ENCODE measurements at places on chromosomes 6 and 20. TPM values are rescaled to one million over a fixed set of nuclear protein-coding genes. Genes with fewer than 3 reads are reported as not detected.

GRCh38 chr6:41406728-41407489, 71.5 kb downstream of the NCR2 start:
- peaks cover 20% of the 10 kb centered on the region for H3K27me3 ChIP-seq
- no peaks in the 10 kb centered on the region for H3K36me3 ChIP-seq
- no peak overlapping the region for H3K27ac ChIP-seq
- no peaks in the 10 kb centered on the region for H3K4me1 ChIP-seq

- no peak overlapping the region for H3K27ac ChIP-seq
- H3K4me3 ChIP-seq = no peak overlapping the region
- no peaks in the 10 kb centered on the region for H3K36me3 ChIP-seq
- H3K4me1 ChIP-seq = no peaks in the 10 kb centered on the region
- H3K27me3 ChIP-seq = peaks cover 28% of the 10 kb centered on the region
Measured at GRCh38 chr6:118246406-118246805, 301.7 kb upstream of the PLN start.

- H3K36me3 ChIP-seq = peaks cover 7% of the 10 kb centered on the region
- peaks cover 65% of the 10 kb centered on the region for H3K4me1 ChIP-seq
- H3K27me3 ChIP-seq = no peaks in the 10 kb centered on the region
- no peak for DNase-seq
Measured at GRCh38 chr20:17648791-17649730, 33.0 kb downstream of the RRBP1 start.

DNA sequence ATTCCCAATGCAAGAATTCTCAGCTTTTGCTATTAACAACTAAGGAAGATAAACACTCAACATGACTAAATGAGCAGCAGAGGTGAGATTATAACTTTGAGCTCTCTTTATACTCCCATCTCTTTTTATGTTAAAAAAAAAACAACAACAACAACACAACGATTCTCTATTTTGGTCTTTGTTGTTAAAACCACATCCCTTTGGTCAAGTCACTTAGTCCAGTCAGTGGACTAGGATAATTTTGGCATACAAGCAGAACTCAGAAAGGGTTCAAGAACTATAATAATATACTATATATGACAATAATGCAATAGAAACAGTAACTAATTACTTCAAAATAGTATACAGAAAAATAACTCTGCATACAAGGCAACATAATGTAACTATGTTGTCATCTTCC, 312.4 kb downstream of the RNGTT start:
- no peaks in the 10 kb centered on the region for H3K36me3 ChIP-seq
- no peak overlapping the region for H3K27ac ChIP-seq
- no peaks in the 10 kb centered on the region for H3K27me3 ChIP-seq
- no peak for DNase-seq

- no peaks in the 10 kb centered on the region for H3K4me1 ChIP-seq
- no peaks in the 10 kb centered on the region for H3K36me3 ChIP-seq
- no peak overlapping the region for H3K4me3 ChIP-seq
- H3K27me3 ChIP-seq = no peaks in the 10 kb centered on the region
Measured at GRCh38 chr6:99285881-99286280, 63.6 kb downstream of the FAXC start.

GRCh38 chr20:23588434-23589403, 17.0 kb downstream of the CST9 start:
- no peak overlapping the region for H3K27ac ChIP-seq
- no peaks in the 10 kb centered on the region for H3K36me3 ChIP-seq
- no peak for DNase-seq
- peaks cover 14% of the 10 kb centered on the region for H3K27me3 ChIP-seq

DNA sequence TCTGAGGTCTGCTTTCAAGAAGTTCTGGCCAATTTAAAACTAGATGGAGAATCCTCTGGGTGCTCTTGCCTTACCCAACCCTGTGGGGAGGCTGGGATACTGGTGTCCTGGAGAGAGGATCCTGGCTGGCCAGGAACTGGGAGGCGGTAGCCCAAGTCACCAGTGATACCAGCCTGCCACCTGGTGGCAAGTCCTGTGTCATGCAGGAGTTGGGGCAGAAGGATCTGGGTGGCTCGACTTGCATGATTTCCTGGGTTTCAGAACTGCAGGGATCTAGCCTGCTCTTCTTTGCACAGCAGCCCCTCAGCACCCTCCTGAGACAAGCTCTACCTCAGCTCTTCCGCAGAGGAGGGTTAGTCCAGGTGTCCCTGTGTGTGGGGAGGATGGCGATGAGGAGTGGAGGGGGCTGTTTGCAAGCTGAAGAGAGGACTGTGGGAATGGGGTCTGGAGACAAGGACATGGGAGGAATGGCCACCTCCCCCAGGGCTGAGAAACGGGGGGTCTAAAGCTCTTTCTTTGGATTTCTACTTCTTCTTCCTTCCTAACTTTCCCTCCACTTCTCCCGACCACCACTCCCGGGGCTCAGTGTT, 4.2 kb downstream of the KCNK17 start:
- H3K27me3 ChIP-seq = peaks cover 46% of the 10 kb centered on the region
- H3K4me3 ChIP-seq = no peak overlapping the region

DNA sequence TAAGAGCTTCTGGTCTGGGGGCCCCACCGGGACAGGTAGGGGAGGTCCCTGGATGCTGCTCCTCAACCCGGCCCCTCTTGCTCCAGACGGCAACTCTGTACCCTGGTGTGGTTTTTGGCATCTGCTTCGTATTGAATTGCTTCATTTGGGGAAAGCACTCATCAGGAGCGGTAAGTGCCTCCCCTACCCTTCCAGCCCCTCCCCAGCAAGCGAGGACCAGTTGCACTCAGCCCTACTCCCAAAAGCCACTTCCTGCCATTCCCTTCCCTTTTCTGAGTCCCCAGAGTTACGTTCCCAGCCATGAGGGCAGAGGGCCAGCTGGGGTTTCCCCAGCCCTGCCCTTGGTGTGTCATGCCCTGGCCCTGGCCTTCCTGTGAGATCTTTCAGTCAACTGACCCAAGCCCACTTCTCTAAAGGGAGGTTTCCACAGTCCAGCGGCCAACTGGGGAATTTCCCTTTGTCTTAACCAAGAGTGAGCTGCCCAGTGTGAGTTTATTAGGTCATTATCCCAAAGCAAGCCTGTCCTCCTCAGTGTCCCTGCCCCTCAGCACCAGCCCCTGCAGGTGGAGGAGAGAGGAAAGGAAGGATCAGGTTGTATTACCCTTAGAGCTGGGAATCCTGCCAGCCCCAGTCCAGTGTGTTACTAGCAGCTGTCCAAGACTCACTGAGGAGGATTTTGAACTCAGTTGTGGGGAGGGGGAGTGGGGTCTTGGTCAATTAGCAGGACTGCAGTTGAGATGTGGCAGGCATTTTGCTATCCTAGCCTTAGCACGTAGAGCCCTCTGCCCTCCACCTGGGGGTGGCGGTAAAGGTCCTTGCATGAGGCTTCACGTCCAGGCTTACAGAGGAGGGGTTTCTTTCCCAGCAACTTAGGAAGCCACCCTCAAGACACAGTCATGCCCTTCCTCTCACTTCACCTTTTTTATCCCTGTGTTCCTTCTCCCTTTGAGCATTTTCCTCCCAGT, 45.8 kb downstream of the TM9SF4 start:
- H3K36me3 ChIP-seq = peaks cover 35% of the 10 kb centered on the region
- no peak for DNase-seq
- no peak overlapping the region for H3K27ac ChIP-seq
- H3K27me3 ChIP-seq = no peaks in the 10 kb centered on the region
- no peak overlapping the region for H3K4me3 ChIP-seq
- peaks cover 3% of the 10 kb centered on the region for H3K4me1 ChIP-seq

DNA sequence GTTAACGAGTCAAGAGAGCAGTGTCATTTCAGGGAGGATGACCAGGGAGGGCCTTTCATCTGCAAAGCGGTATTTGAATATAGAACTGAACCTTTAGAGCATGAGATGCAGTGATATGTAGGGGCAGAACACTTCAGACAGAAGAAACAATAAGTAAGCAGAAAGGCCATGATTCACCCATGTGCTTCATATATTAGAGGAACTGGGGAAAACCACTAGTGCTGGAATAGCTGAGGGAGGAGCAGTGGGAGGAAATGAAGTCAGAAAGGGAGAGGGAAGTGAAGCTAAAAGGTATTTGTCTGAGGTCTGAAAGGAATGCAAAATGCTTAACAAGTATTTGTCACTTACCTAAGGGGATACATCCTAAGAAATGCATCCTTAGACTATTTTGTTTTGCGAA, 391.2 kb downstream of the ADGRB3 start:
- H3K4me3 ChIP-seq = no peak overlapping the region
- DNase-seq = no peak
- H3K4me1 ChIP-seq = peaks cover 9% of the 10 kb centered on the region

- H3K36me3 ChIP-seq = peaks cover 51% of the 10 kb centered on the region
- no peak for DNase-seq
- peaks cover 7% of the 10 kb centered on the region for H3K4me1 ChIP-seq
- no peak overlapping the region for H3K27ac ChIP-seq
Measured at GRCh38 chr6:144555066-144555465, 269.9 kb downstream of the UTRN start.

- peaks cover 36% of the 10 kb centered on the region for H3K27me3 ChIP-seq
- H3K36me3 ChIP-seq = no peaks in the 10 kb centered on the region
- no peak for DNase-seq
- no peak overlapping the region for H3K4me3 ChIP-seq
- no peaks in the 10 kb centered on the region for H3K4me1 ChIP-seq
- H3K27ac ChIP-seq = no peak overlapping the region
Measured at GRCh38 chr6:29899281-29899680, 43.1 kb upstream of the HLA-A start.

The HS3ST5 gene
- not detected for total RNA-seq

The ZNF311 gene
- 1.7 TPM for total RNA-seq

The SFTA2 gene
- total RNA-seq = not detected

The PYGB gene
- 251 TPM for total RNA-seq

The SNAP91 gene
- total RNA-seq = not detected

The PACSIN1 gene
- not detected for total RNA-seq

The FAM217A gene
- not detected for total RNA-seq

The DAAM2 gene
- total RNA-seq = 87.2 TPM

The FAM209A gene
- total RNA-seq = 0.42 TPM

The APOM gene
- total RNA-seq = 4.0 TPM
